Fibroblast of the aortic adventitia (primary cell): ENCODE measurements at places on chromosomes 2 and 18. TPM values are rescaled to one million over a fixed set of nuclear protein-coding genes. Genes with fewer than 3 reads are reported as not detected.

Gene GLI2
- total RNA-seq, result 1.9 and 5.3 TPM in 2 replicates

Gene GRP
- total RNA-seq, result not detected in 2 replicates

Gene C2orf80
- total RNA-seq, result not detected in 2 replicates

Gene VWA3B
- not detected in 2 replicates for total RNA-seq

Gene SERPINB8
- 14.8 and 18.9 TPM in 2 replicates for total RNA-seq

Gene RMDN2
- 9.6 and 14.9 TPM in 2 replicates for total RNA-seq

Gene FNDC4
- 7.3 and 45.8 TPM in 2 replicates for total RNA-seq

Gene ST6GAL2
- total RNA-seq, result 0.09 and 0.16 TPM in 2 replicates

Gene FEV
- not detected in 2 replicates for total RNA-seq

Gene DHX57
- 25.0 and 69.4 TPM in 2 replicates for total RNA-seq

Gene NOL4
- not detected in 2 replicates for total RNA-seq

Gene MYO1B
- total RNA-seq, result 75.3 and 103 TPM in 2 replicates

Gene CCDC141
- total RNA-seq, result 1.8 and 2.7 TPM in 2 replicates

Gene PIEZO2
- 1.6 and 40.2 TPM in 2 replicates for total RNA-seq

Gene MERTK
- 0.65 and 2.4 TPM in 2 replicates for total RNA-seq

Gene CCDC195
- total RNA-seq, result not detected in 2 replicates

Gene ADRA2B
- under 0.01 TPM in 1 of 2 replicates, not detected in the other for total RNA-seq

Gene HOXD12
- not detected in 2 replicates for total RNA-seq

Gene ADGRF3
- total RNA-seq, result 0.09 TPM in 1 of 2 replicates, not detected in the other

Gene ST8SIA5
- 0.90 TPM in 1 of 2 replicates, not detected in the other for total RNA-seq

Gene SP140
- total RNA-seq, result 0.09 and 0.41 TPM in 2 replicates

Gene CYP20A1
- total RNA-seq, result 51.7 and 69.4 TPM in 2 replicates

Gene RNF138
- total RNA-seq, result 8.6 and 28.3 TPM in 2 replicates

Gene AKAIN1
- not detected in 2 replicates for total RNA-seq

Gene GPR55
- under 0.01 TPM in 1 of 2 replicates, not detected in the other for total RNA-seq

Gene MAL
- not detected in 2 replicates for total RNA-seq

Gene NEU4
- total RNA-seq, result not detected in 2 replicates

Gene UCN
- total RNA-seq, result 0.27 and 1.1 TPM in 2 replicates

Gene C2orf72
- not detected in 2 replicates for total RNA-seq

Gene TUBA3E
- total RNA-seq, result not detected in 2 replicates

Gene SIX3
- not detected in 2 replicates for total RNA-seq

Gene TWIST2
- total RNA-seq, result 15.8 and 64.1 TPM in 2 replicates

Gene DNAJC5G
- not detected in 2 replicates for total RNA-seq

Gene RMND5A
- total RNA-seq, result 18.8 and 20.2 TPM in 2 replicates

Gene CDH19
- total RNA-seq, result not detected in 2 replicates
